ENCODE measurements at places on chromosomes 6 and 20.

GRCh38 chr20:51402201-51402600 is 140.3 kb downstream of the NFATC2 start:
- DNase-seq, result no peak

DNA sequence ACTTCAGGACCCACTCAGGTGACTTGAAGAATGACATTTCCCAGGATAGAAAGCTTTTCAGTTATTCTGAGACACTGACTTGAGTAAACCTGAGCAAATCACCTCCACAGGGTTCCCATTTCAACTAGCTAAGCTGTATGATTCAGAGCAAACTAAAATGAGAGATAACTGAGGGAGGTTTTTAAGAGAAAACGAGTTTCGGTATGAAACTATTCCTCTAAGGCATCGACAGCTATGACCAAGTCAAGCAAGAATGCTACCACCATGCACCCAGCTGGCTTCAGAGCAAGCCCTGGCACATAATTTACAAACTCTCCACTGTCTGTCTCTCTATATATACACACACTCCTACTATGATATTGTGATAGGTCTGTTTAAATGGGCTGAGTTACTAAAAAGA is 75.4 kb downstream of the PERP start:
- no peak for DNase-seq

DNA sequence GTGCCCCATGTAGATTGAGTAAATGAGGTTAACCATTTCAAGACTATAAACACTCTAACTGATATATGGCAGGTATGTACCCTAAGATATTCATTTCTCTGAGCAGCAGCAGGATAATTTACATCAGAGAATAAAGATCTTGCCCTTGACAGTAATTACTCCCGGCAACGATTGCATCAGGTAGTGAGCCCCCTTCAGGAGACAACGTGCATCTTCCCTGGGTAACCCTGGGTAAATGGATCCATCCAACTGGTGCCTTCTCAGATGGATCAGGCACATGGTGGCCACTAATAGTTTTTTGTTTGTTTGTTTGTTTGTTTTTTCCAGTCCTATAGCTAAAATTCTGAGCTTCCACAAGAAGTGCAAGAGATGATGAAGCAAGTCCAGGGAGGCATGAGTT is 469.4 kb upstream of the SLC35B3 start:
- no peak for DNase-seq

DNA sequence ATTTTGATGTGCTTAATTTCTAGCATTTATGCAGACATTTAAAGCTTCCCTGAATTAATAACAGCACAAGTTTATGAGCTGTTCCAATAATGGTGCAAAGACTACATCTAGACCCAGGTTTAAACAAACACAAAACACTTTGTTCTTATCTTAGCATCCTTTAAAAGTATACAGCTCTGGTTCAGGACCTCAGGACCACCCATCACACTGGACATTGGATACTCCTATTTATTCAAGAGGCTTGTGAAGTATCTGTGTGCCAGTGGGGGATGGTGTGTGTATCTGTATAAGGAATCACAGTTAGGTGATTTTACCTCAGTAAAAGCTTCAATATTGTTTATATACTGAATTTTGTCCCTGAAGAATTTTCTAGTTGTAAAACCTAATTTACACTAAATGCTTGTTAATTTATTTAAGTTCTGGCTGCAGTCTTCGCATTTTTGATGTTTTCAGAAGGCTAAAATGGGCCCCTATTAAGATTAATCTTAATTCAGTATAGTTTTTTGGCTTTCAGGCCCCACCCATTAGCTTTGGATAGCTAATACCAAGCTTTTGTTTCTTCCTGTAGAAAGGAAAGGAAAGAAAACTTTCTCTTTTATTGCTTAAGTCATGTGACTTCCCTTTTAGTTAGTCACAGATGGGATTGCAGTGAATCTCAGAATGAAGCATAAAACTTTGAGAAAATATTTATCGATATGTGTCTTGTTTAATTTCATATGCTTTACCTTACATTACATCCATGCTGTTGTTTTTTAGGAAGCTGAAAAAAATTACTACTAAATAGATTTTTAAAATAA is 13.1 kb downstream of the LIN28B start:
- DNase-seq, result no peak

- DNase-seq, result no peak
These were observed 11.0 kb upstream of the ARMC12 start for GRCh38 chr6:35725721-35726438.

GRCh38 chr20:35306931-35307517 is 14.8 kb upstream of the FAM83C start:
- DNase-seq, result peak; percentile 49

- DNase-seq, result no peak
These were observed 52.6 kb downstream of the THBS2 start for GRCh38 chr6:169200893-169201514.

DNA sequence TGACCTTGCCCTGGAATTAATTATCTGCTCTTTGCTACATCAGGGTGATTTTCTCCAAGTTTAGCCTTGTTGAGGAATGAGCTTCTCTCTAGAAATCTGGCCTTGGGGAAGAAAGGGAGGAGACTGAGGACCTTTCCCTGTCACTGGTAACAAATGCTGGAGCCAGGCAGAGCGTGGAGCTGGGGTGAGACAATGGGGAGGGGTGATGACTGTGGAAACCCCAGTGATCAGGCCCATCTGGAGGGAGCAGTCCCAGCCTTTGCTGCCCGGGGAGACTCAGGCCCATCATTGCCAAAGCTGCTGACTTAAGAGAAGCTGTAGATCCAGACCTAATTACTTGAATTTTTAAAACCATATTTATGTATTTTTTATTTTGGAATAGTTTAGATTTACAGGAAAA is 31.3 kb downstream of the BCAS4 start:
- DNase-seq, result no peak

GRCh38 chr6:92124200-92124651 is 1295.1 kb downstream of the EPHA7 start:
- no peak for DNase-seq

DNA sequence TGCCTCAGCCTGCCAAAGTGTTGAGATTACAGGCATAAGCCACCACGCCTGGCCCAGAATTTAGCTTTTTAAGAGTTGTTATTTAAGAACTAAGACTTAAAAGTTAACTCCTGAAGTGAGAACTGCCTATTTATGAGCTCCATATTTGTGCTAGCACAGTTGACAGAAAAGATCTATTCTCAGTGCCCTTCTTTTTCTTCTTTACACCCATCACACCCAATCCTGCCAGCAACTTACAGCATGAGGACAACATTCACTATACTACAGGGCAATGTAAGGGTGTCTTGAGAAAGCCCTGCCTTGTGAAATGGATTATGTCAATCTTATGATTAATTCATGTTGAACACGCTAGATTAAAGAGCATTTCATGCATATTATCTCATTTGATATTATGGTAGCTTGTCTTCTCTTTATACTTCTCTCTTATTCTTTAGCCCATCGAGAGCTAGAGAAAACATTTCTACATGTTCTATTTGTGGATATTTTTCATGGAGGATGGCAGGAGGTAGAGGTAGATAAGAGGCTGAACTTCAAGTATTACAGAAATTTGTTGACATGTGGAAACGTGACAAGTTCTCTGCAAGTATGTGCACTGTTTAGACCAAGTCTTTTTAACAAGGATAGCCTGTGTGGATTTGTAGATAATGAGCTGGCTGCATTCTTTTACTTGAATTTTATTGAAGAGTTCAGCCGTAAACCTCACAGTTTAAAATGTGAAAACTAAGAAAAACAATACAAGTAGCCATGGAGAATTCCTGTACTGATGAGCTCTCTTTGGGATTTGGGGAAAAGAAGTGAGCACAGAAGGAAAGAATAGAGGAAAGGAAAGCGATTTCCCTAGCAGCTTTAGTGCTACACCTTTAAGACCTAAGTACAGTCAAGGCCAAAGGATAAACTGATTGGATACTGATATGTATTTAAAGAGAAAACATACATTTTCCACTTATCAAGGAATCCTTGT is 212.2 kb downstream of the ARHGAP18 start:
- no peak for DNase-seq

GRCh38 chr20:40892642-40893041 is 136.0 kb upstream of the TOP1 start:
- DNase-seq, result no peak

GRCh38 chr20:33676121-33676520 is 1.9 kb upstream of the NECAB3 start:
- DNase-seq, result no peak

DNA sequence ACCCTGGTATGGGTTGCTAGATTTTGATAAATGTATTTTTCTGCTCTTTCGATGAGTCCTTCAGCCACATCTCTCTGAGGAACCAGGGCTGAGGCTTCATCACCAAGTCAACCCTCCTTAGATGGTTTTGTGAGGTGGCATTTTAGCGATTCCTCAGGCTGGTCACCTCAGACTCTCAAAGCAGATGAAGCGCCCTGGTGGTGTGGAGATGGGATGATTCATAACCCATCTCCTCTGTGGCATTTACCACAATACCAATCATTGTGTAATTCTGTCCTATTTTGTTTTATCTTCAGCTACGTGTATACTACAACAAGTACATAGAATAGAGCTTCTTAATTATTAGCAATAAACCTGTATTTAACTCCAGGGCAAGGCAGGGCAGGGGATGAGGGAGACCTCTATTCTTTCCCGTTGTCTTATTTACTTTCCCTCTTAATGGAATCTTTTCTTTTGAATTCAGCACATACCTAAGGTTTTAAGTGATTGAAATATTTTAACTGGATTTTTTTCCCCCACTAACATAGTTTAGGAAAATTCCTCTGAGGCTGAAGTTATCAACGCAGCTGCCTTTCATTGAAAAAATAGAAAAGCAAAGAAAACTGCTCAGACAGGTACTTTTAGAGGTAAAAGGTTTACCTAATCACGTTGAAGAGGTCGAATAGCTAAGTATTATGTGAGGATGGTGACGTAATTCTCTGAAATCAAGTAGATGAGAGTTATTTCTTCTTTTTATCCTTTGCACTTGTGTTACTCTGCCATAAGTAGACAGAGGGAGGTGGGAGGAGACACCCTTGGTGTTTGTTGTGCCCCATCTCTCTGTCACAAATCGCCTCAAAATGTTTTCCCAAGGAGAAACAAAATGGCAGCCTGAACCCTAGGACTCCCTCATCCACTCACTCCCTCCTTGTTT is 57.4 kb upstream of the EDN3 start:
- no peak for DNase-seq

DNA sequence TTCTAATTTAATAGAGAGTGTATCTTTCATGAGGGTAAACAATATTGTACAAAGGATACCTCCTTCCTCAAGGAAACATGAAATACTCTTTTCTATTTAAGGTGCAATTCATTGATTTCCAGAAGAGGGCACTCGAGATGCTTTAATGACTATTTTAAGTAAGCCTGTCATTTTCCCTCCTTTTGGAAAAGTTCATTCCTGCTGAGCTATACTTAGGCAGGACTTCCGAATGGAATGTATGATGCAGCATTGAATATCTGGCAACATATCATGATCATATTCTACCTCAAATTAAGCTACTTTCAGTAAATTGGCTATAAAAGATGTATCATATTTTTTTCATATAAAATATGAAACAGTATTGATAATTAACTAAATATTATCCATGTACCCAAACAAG is 5.0 kb downstream of the DST start:
- DNase-seq, result no peak

- DNase-seq, result no peak
These were observed 369.4 kb downstream of the BMP2 start for GRCh38 chr20:7136886-7137285.

GRCh38 chr20:53097791-53098190 is 125.6 kb downstream of the TSHZ2 start:
- DNase-seq, result no peak

- no peak for DNase-seq
These were observed 54.0 kb upstream of the RAB32 start for GRCh38 chr6:146489468-146490151.

DNA sequence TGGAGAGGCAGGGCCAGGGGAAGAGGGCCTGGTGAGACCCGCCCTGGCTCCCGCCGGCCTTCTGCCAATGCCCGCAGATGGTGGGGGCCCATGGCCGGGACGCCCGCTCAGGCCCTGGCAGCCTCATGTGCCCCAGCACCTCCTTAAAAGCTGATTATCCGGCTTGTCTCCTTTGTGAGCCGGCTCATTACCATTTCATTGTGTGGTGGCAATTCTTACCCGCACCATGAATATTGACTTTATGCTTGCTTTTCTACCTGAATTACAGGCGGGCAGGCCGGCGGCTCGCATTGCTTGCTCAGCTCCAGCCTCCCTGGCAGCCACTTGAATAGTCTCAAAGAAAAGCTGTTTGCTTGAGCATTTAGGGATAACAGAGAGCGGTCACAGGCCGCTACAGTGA is 120.0 kb upstream of the JAG1 start:
- no peak for DNase-seq

- no peak for DNase-seq
These were observed 97.8 kb downstream of the JARID2 start for GRCh38 chr6:15343490-15344191.

DNA sequence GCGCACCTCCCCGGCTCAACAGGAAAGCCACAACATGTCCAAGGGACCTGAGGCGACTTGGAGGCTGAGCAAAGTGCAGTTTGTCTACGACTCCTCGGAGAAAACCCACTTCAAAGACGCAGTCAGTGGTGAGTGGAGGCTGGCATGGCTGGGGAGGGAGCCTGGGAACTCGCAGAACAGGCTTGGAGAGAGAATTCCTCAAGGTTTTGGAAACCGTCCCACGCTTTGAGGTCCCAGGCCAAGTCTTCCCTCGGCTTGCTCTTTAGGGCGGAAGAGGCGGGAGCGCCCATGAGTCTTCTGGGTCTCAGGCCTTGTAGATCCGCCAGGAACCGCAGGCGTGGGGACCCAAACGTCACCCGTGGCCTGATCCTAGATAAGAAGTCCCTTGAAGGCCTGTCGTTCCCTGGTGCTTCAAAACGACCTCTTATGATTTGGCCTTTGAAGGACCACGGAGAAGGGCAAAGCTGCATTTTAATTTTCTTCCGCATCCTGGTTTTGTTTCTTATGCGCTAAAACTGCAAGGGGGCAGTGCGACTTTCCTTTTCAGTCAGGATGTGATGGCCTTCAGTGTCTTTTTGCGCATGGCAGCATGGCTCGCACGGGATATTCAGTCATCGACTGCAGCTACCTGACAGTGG is 2.0 kb downstream of the LAMP5 start:
- no peak for DNase-seq

DNA sequence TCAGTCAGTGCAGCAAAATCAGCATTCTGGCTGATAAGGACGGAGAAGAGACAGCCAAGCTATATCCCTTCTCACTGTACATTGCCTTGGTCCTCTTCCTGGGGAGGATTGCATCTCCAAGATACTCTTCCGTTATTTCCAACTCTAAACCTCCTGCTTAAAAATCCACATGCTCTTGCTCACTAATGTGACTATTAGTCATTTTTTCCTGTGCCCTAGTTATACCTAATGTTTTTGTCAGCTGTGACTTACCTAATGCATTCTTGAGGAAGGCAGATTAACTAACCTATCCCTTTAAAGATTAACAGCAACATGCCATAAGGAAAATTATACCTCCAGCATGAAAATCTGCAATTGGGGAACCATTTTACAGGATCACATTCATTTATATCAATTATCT is 317.6 kb downstream of the BTBD9 start:
- no peak for DNase-seq

GRCh38 chr6:92550501-92550900 is 868.9 kb downstream of the EPHA7 start:
- no peak for DNase-seq

GRCh38 chr6:170480050-170480692 is 72.9 kb downstream of the PSMB1 start:
- DNase-seq, result no peak

GRCh38 chr6:115890238-115890637 is 170.5 kb downstream of the FRK start:
- no peak for DNase-seq

All from mesothelial cell of epicardium (in vitro differentiated cells).